ENCODE measurements at places on chromosomes 6 and 20.

- DNase-seq, result no peak
These were observed 2.5 kb downstream of the IYD start for GRCh38 chr6:150371356-150371755.

- DNase-seq, result no peak
These were observed 611.3 kb upstream of the GJE1 start for GRCh38 chr6:141521440-141521839.

DNA sequence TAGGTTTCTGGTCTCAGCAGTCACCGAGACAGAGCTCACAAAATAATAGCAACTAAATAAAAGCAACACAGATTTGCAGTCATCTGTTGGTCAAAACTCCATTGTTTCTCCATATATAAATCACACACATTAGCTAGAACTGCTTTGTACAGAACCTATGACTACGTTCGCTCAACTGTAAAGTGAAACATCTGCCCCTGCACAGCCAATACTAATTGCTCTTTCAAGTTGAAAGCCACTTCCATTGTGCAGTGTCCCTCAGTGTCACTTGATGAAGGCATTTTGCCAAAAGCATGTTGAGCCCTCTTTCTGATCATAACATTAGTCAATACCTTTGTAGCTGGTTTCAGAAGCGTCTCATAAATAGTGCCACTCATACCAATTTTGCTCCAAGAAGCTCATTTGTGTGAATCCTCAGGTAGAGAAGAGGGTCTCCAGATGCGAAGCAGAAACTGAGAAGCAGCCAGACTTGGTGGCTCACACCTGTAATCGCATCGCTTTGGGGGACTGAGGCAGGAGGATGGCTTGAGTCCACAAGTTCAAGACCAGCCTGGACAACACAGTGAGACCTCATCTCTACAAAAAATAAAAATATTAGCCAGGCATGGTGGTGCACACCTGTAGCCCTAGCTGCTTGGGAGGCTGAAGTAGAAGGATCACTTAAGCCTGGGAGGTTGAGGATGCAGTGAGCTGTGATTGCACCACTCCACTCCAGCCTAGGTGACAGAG lies 68.9 kb downstream of the PERP start:
- DNase-seq, result no peak

DNA sequence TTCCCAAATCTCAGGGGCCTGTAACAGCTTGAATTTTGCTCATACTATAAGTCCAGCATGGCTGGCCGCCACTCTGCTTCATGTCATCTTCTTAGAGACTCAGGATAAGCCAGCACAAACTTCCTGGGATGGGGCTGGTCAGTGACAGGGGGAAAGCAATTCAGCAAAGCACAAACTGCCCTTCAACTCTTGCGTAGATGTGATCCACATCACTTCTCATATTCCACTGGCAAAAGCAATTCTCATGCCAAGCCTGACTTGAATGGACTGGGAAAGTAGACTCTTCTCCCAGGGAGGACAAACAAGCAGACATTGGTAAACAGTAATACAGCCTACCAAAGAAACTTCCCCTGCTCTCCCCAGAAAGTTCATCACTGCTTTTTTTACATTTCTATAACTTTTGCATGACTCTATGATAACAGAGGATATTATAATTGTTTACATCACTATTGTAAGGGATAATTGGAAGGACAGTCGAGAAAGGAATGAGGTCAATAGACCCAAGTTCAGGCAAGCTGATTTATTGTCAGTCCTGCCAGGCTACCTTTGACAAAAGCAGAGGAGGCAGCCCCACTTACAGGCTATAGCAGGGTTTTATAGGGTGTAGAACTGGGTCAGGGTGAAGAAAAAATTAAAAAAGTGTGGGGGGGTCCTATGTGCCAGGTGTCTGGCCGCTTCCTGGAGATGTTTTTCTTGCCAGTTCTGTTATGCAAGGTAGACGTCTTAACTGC lies 37.4 kb downstream of the RBM24 start:
- DNase-seq, result no peak

GRCh38 chr6:11778648-11779328 lies at the start of gene ADTRP:
ADTRP (minus strand) TSS chr6:11778803; CDS start chr6:11778759, 44 bp downstream.
- DNase-seq, result no peak

- no peak for DNase-seq
These were observed 16.2 kb upstream of the RCAN2 start for GRCh38 chr6:46507426-46507825.

DNA sequence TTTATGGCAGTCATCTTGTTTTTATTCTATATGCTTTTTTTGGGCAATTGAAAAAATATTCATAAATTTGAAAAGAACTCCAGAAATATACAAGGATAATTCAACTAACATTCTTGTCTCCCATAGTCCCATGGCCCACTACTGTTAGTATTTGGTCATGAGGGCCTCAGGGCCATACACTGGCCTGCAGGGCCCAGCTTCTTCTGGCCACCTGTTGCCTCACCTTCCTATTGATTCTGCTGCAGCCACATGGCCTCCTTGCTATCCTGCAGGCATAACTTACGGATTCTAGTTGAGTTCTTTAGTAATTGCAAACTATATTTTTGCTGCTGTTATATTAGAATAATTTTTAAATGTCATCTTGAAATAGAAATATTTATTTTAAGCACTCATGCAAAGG lies 72.6 kb downstream of the SCAND1 start:
- DNase-seq, result no peak

DNA sequence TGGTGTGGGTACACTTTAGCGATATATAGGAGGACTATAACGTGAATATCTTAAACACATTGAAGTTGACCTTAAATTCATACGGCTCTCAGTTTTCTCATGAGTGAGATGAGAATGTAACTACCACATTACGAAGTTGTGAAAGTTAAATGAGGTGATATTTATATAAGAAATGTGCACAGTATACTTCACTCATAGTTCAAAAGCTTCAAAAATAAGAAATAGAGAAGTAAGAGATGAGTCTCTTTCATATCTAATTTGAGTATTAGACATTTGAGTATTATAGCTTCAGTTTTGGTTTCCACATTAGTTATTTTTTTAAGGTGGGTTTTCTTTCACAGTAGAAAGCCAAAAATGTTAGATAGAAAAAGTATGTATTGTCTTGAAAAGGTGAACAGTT lies 183.3 kb downstream of the NKAIN2 start:
- DNase-seq, result no peak

DNA sequence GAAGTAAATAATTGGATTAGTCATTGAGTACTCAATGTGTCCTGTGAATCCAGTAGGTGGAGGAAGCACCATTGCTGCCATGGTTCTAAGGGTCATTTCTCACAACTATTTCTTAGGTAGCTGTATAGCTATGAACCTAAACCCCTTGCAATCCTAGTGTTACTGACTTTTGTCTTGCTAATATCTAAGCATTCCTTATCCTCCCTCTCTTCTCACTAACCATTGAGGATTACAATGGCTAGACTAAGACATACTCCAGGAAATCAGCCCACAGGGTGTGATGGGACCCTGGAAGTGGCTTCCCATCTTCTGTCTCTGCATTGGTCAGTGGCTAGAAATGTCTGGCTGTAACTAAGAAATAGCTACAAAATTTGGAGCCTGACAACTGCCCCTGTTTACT lies 27.3 kb upstream of the FOXA2 start:
- DNase-seq, result no peak

GRCh38 chr20:17961587-17961940 lies 7.0 kb downstream of the SNX5 start:
- DNase-seq, result no peak

- no peak for DNase-seq
These were observed 172.4 kb downstream of the ADGB start for GRCh38 chr6:146770965-146771735.

DNA sequence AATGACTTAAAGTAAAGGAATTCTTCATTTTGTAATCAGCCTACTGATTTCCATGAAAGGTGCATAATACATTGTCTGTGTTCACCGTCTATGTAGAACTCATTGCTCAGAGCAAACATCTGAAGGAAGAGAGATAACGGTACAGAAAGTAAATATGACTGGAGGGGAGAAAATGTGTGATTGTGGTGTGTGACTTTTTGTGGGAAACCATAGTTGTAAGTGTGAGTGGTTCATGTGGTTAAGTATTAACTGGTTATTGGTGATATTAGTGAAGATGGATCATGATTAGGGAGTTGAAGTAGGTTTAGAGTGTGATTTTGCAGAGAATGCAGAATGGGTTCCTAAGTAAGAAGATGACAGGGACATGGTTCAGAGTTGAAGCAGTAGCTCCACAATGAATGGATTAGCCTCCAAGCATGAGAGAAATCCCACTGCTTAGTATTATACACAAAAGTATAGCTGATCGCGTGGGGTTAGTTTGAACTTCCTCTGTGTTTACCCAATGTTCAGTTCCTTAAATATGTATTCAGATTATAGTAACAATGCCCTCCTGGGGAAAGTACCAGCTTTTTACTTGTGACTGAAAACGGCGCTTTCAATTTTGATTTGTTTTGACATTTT lies 368.9 kb downstream of the UTRN start:
- DNase-seq, result no peak

DNA sequence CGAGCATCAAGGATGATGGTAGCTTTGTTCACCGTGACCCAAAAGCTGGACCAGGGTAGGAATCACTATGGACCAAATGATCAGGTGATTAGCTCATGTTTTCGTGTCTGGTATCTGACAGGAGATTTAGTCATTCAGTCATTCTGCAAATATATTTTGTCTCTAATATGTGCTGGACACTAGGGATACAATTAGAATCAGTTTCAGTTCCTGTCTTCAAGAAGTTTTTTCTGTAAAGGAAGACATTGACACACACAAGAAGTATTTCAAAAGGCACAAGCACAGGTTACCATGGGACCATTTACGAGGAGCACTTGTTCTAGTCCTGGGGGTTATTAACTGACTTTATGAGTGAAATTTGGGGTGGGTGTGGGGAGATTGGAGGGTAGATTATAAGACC lies 244.9 kb downstream of the HIVEP2 start:
- DNase-seq, result no peak

GRCh38 chr20:667351-668034 lies 8.1 kb downstream of the SCRT2 start:
- no peak for DNase-seq

DNA sequence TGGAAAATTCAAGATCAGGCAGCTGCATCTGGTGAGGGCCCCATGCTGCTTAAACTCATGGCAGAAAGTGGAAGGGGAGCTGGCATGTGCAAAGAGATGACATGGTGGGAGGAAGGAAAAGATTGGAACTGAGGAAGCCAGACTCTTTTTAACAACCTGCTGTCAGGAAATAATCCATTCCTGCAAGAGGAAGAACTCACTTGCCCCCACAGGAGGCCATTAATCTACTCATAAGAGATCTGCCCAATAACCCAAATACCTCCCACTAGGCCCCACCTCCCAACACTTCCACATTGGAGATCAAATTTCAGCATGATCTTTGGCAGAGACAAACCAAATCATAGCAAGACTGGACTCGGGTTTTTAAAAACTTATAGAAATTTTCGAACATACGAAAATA lies 200.5 kb upstream of the KCNQ5 start:
- DNase-seq, result no peak

- no peak for DNase-seq
These were observed 5.1 kb downstream of the HLA-E start for GRCh38 chr6:30494291-30494861.
